Thymus (tissue), 14 donors: ENCODE measurements at places on chromosomes 6 and 20.

- DNase-seq: no peak
Measured at GRCh38 chr20:19336631-19337030, 124.2 kb downstream of the SLC24A3 start.

DNA sequence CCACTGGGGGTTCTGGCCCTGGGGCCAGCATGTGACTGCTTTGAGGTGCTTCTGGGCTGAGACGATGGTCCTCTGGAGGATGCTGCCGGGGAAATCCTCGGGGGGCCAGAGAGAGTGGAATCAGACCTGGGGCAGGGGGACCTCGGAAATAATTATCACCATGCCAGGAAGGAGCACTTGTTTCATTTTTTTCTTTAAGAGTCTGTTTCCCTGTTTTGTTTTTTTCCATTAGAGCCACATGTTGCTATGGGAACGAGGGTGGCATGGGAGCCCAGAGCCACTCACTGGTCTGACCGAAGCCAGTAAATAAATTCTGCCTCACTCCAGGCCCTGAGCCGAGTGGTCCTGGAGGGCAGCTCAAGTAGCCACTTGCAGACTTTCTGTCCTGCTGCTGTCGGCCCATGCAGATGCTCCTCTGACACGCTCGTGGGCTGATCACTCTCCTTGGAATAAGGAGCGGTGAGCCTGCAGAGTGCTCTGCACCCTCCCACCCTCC is 365.1 kb downstream of the ZFAND3 start:
- no peak for DNase-seq

DNA sequence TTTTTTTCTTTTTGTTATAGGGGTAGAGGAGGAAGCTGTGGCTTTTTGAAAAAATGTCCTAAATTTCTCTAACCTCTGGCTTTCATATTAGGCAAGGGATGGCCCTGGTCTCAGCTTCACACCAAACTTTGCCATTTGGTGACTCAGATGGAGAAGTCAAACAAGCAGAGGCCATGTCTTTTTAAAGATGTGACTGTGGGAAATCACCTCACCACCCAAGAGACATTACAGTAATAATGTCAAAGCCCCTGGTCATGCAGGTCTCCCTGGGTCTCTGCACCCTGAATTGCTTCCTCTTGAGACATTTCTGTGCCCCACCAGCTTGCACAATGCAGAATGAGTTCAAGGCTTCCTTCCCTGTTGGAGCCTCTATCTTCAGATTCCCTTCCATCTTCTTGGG is 39.5 kb upstream of the ADGRF5 start:
- DNase-seq: no peak

- DNase-seq: no peak
Measured at GRCh38 chr20:38889050-38889449, 37.2 kb upstream of the FAM83D start.

- no peak for DNase-seq
Measured at GRCh38 chr20:5596401-5597193, 153.6 kb upstream of the SHLD1 start.

- DNase-seq: no peak
Measured at GRCh38 chr6:27962506-27962905, 5.5 kb downstream of the OR2B6 start.

DNA sequence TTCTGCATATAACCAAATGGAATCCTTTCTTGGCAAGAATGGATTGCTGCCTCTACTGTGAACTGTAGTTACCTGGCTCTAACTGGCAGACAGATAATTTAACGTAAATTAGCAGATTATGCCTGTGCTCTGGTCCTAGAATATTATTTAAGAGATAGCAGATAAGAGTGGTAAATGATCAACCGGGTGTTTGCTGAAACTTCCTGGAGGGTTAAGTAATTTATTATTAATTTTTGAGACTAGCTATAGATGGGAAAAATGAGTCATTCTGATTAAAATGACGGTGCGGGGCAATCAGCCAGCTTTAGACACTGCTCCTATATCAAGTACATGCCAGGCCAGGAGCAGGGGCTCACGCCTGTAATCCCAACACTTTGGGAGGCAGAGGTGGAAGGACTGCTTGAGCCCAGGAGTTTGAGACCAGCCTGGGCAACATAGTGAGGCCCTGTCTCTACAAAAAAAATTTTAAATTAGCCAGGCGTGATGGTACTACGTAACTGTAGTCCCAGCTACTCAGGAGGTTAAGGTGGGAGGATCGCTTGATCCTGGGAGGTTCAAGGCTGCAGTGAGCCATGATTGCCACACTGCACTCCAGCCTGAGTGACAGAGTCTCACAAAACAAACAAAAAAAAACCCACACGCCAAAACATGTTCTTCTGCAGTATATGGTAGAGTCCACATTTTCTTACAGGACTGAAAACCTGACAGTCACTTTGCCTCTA is 22.6 kb downstream of the B4GALT5 start:
- no peak for DNase-seq

DNA sequence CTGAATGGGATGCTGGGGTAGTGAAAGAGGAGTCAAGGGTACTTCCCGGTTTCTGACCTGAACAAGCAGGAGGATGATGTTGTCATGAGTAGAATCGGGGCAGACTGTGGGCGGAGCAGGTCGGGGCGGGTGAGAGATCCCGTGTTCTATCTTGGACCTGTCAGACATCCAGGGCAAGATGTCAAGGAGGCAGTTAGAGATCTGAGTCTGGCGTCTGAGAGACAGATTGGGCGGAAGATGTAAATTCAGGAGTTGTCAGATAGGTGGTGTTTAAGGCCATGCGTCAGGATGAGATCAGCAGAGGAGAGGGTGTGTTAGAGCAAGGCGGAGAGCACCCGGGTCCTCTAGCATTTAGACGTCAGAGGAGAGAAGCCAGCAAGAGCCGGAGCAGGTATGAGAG is 115.5 kb downstream of the DLGAP4 start:
- DNase-seq: no peak

DNA sequence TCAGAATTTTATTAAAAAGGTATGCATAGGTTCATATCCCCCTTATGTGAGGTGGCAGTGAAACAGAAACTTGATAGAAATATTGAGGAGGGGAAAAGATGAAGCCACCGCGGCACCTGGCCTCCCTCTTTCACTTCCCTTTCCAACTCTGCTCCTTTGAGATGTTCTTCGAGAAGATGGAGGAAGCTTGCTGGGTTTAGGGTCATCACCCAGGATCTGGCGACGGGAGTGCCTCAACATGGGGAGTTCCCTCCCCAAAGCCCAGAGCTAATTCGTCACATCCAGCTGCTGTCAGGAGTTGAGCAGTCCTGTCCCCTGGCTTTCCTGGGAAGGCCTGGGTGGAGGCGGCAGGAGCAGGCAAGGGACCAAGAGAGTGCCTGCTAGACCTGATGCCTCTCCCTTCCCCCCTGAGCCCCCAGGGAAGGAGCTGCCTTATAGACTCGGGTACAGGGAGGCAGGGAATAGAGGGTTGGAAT is 29.1 kb downstream of the RREB1 start:
- no peak for DNase-seq

- no peak for DNase-seq
Measured at GRCh38 chr6:31420546-31420945, 17.2 kb downstream of the MICA start.

- no peak for DNase-seq
Measured at GRCh38 chr6:134674562-134674961, 275.3 kb downstream of the ALDH8A1 start.

DNA sequence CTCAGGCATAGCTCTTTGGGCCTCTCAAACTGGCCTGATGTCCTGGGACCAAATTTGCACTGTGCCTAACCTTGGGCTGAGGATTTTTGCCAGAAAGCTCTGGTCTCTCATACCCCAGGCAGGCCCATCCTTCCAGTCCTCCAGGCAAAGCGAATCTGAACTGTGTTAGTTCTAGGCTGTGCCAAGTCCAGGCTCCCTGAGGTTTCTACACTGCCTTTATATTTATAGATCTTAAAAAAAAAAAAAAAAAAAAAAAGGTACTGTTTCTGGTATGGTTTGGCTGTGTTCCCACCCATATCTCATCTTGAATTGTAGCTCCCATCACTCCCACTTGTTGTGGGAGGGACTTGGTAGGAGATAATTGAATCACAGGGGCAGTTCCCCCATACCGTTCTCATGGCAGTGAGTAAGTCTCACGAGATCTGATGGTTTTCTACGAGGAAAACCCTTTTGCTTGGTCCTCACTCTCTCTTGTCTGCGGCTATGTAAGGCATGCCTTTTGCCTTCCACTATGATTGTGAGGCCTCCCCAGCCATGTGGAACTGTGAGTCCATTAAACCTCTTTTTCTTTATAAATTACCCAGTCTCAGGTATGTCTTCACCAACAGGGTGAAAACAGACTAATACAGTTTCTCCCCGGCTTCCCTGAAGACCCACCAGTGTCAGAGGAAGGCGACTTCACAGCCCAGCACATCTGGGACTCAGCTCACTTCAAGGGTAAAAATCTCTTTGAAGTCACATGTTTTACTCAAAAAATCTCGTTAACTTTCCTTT is 39.0 kb upstream of the TBXT start:
- peak; percentile 46 for DNase-seq

DNA sequence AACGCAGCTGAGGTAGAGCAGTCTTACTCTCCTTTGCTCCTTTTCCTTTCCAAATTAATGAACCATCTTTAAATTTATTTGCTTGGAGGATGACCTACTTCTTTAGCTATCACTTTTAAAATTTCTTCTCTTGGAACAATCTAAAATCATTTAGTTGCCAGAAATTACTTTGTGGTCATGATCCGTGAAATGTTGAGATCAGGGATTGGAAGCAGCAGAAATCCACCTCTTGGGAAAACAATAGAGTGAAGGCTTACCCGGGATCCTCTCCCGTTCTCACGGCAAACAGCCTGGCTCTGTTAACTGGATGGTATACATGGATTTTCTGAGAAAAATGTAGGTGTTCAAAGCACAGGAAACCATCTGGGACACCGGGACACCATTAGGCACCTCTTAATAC is 7.7 kb downstream of the AKAP12 start:
- DNase-seq: no peak
